ENCODE measurements at places on chromosomes 3 and 15.

- DNase-seq: peak; percentile 68
These were observed 612 bp upstream of the TBL1XR1 start for GRCh38 chr3:177197727-177198460.

DNA sequence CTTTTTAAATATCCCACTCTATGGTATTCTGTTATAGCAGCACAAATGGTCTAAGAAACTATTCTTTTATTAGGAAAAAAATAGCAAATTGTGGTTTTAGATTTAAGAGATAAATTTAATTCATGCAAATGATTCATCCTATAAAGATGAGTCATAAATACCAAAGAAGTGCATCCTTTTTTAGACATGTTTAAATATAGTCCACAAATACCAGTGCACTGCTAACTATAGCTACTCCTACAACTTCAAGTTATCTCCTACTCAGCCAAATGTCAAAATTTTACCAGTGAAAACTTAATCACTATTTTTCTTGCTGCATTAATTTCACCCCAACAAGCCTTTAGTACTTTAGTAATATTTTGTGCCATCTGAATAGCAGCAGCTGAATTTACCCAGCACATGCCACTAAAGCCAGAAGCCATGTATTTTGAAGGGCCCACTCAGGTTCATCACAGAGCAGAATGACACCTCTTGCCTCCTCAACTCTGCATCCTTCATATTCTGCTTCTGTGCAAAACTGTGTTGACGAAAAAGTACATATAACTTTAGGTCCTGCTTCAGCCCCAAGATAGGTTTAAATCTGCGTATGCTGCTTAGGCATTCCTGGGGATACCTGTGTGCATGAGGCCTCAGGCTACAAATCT is 24.9 kb downstream of the CX3CR1 start:
- DNase-seq: peak; percentile 90

- no peak for DNase-seq
These were observed 516.1 kb upstream of the NAALADL2 start for GRCh38 chr3:174342941-174343501.

- no peak for DNase-seq
These were observed 7.6 kb downstream of the KY start for GRCh38 chr3:134643150-134643675.

- peak; percentile 97 for DNase-seq
These were observed 124.2 kb downstream of the TFG start for GRCh38 chr3:100833483-100833882.

DNA sequence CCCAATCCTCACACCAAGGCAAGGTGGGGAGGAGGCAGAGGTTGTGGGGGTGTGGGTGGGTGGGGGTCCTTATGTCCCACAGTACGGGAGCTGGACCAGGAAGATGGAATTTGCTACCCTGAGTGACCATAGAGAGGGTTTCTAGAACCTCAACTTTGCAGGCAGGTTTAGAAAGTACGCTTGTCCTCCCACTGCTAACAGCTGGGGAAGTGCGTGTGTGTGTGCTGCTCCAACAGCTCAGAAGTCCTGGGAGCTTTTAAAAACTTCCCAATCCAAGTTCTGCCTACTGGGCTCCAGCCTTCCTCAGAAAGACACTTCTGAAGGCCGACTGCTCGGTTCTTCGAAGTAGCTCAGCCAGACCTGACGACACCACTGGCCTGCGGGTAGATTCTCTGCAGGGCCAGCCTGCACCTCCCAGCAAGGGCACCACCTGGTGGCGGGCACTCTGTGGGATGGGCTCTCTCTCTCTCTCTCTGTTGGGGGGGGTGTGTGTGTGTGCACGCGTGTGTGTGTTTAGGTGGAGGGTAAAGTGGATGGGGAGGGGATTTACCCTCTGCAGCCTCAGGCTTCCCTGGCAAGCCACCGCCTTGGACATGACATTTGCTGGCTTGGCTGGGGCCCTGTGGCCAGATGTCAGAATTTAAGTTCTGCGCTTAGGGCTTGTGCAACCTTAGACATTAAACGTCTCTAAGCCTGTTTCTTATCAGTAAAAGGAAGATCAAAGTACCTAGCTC is 15.6 kb downstream of the TMEM158 start:
- DNase-seq: peak; percentile 79

- no peak for DNase-seq
These were observed 113.8 kb upstream of the CCDC54 start for GRCh38 chr3:107263269-107264021.

DNA sequence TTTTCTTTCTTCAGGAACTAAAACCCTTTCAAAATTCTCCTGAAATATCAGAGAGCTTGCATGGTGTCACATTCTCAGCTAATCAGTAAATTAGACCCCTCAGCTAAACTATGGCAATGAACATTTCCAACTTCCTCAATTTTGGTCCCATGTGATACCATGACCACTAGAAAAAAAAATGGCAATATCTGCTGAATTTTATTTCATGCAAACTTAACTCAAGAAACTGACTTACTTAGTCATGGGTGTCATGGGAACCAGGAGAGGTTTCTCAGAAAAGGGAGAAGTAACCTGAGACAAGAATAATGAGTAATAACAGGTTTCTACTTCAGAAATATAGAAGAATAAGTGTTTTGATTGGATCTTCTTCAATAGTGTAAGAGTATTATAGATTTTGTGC is 784.6 kb upstream of the ALCAM start:
- no peak for DNase-seq

DNA sequence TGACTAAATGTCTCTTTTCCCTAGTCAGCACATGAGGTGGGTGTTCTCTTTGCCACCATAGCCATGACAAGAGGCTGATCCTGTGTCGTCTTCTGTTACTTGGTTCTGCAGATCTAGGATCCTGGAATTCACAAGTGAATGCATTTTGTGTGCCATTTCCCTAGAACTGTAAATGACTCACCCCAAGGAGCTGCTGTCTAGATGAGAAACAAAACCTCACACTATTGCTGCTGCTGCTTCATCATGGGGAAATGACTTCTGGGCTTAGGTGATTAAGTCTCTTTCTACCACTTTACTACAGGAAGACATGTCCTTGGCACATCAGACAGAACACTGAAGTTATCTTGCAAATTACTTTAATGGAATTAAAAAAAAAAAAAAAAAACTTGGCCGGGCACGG is 54.9 kb downstream of the SLCO3A1 start:
- no peak for DNase-seq

DNA sequence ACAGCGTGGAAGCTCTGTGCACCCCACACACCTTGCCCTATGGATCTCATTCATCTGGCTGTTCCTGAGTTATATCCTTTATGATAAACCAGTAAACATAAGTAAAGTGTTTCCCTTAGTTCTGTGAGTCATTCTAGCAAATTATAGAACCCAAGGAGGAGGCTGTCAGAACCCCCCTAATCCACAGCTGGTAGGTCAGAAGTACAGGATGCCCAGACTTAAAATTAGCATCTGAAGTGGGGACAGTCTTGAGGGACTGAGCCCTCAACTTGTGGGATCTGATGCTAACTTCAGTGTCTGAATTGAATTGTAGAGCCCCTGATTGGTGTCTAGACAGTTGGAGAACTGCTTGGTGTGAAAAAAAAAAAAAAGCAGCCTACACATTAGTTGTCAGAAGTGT is 75.1 kb downstream of the B3GNT5 start:
- no peak for DNase-seq
